Activated naive CD4-positive, alpha-beta T cell treated with anti-CD3 and anti-CD28 coated beads, Interleukin-2, amount 10 ng/mL, durations not matched to agents 5 hours and 36 hours (primary cell): ENCODE measurements at places on chromosomes 16 and 17. TPM values are rescaled to one million over a fixed set of nuclear protein-coding genes. Genes with fewer than 3 reads are reported as not detected.

Gene KRT31
- not detected for total RNA-seq

Gene EPN3
- not detected for total RNA-seq

Gene BCO1
- not detected for total RNA-seq

Gene TBC1D3G
- total RNA-seq: not detected

Gene TBC1D3K
- not detected for total RNA-seq

Gene EXOC3L1
- total RNA-seq: not detected

Gene KRT12
- not detected for total RNA-seq

Gene RCVRN
- not detected for total RNA-seq

Gene RAB26
- not detected for total RNA-seq

Gene CD300LB
- total RNA-seq: not detected

Gene NAGS
- 1.5 TPM for total RNA-seq

Gene SOST
- total RNA-seq: not detected

Gene CCL4
- total RNA-seq: 3.1 TPM

Gene LRRC75A
- total RNA-seq: 2.3 TPM

Gene KRT9
- total RNA-seq: not detected

Gene KRT27
- not detected for total RNA-seq

Gene KRTAP2-1
- not detected for total RNA-seq

Gene MGAT5B
- 0.33 TPM for total RNA-seq

Gene MEFV
- total RNA-seq: 0.81 TPM

Gene G6PC1
- not detected for total RNA-seq

Gene CHST6
- not detected for total RNA-seq

Gene CIBAR2
- total RNA-seq: not detected

Gene CD68
- total RNA-seq: 10.3 TPM

Gene RNF43
- total RNA-seq: 0.38 TPM

Gene TBC1D3H
- 0.30 TPM for total RNA-seq

Gene CLN3
- total RNA-seq: 45.7 TPM

Gene TM4SF5
- total RNA-seq: not detected

Gene KRTAP2-3
- not detected for total RNA-seq

Gene CCL11
- not detected for total RNA-seq

Gene SLC52A1
- total RNA-seq: 0.51 TPM
